ENCODE measurements at places on chromosomes 4 and X.

DNA sequence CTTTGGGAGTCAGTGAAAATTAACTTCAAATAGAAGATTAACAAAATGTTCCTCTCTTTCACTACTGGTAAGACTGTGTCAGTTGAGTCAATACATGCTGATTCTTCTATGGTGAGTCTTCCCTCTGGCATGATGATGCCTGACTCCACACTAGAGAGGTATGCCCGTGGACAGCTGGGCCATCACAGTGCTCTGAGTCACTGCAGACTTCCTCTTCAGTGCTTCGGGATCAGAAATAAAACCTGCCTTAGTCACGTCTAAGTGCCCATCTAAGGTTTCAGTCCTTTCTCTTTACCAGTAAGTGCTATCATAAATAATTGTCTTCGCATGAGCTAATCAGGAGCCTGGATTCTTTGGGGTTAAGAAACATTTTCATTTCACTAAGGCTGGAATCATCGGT, 1.6 kb upstream of the ASB5 start:
- no peak for DNase-seq

GRCh38 chrX:131837325-131837724, 185.8 kb upstream of the STK26 start:
- DNase-seq, result no peak

DNA sequence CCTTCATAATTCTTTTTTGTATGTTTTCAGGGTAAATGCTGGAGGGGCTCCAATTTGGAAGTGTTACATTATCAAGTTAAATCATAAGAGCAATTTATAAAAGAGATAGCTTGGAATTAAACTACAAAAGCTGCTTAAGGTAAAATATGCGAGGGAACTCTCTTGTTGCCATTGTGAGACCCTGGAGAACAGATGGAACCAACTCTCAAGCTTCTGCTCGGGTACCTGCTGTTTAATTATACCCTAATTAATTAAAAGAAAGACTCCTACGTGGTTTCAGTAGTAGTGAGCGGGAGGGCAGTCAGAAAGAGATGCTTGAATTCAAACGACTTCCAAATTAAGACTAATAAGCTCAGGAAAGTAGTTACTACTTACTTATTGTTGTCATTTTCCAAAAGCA, 313.1 kb upstream of the TACR3 start:
- DNase-seq, result no peak

GRCh38 chrX:8711401-8711800, 20.5 kb downstream of the ANOS1 start:
- DNase-seq, result no peak

DNA sequence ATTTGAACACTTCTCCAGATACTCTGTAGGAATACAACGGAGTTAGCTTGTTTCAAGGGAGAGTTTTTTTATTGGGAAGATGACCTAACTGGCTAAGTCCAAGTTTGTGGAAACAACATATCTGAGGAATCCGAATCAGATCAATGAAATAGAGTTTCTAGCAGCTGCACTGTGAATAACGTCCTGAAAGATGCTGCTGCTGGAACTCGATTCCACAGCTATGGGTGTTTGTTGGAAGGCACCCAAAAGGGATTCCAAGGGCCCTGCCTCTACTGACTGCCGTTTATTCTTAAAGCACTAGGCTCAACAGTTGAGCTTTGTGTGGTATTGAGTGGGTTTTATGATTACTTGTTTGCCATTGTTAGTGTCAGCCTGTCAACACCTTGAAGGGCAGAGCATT, 6.6 kb upstream of the GBA3 start:
- DNase-seq, result no peak

DNA sequence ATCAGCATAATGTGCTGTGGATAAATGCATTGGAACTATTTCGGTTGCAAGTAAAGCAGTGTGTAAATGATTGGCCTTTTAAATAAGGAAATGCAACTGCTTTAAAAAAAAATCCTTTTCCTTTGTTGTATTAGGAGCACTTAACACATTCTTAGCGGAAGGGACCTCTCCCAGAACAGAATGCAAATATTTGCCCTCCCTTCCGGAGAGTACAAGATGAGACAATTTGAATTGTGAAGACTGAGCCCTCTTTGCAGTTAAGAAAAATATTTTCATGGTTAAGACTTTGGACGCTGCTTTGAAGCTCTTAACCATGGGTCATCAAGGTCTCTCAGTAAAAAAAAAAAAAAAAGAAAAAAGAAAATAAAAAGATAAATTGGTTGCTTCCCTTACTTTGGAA, 9.5 kb upstream of the NOX1 start:
- DNase-seq, result no peak

- DNase-seq, result peak; percentile 4
Measured at GRCh38 chrX:68710870-68711576, 63.6 kb downstream of the STARD8 start.

All from MV-4-11 (cell line).